ENCODE measurements at places on chromosomes 12 and 14.

GRCh38 chr14:96629082-96629481, 126.9 kb downstream of the PAPOLA start:
- DNase-seq, result no peak

DNA sequence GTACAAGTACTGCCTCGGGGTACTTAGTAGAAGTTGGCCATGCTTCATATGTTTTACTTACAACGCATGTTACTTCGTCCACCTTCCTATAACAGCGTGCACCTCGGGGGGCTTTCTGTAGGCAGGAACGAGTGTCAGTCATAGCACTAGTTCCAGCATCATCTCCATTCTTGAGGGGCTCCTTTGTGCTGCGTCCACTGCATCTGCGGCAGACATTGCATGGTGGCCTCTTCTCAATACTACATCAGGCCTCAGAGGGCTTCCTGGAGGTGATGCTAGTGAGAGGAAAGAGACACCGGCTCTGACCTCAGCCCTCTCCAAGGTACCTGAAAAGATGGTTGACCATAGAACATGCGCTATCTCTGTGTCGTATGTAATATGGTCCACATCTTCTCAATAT, 121.2 kb upstream of the RTL1 start:
- no peak for DNase-seq

DNA sequence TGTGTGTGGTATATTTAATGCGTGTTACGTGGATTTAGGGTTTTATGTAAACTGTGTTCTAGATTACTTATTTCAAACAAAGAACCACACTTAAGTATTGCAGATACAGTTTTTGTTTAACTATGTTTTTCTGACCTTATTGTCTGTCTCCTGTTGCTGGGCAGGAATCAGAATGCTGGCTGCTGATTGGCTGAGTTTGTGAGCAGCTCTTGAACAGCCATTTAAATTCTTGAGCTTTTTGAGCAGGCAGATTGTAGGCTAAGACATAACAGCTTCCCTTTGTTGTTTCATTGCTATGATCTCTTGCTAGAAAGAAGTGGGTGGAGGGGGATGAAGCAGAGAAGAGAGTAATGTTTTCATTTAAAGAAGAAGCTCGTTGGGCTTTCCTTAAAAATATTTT, 52.2 kb downstream of the ATF7IP start:
- DNase-seq, result peak; percentile 86

DNA sequence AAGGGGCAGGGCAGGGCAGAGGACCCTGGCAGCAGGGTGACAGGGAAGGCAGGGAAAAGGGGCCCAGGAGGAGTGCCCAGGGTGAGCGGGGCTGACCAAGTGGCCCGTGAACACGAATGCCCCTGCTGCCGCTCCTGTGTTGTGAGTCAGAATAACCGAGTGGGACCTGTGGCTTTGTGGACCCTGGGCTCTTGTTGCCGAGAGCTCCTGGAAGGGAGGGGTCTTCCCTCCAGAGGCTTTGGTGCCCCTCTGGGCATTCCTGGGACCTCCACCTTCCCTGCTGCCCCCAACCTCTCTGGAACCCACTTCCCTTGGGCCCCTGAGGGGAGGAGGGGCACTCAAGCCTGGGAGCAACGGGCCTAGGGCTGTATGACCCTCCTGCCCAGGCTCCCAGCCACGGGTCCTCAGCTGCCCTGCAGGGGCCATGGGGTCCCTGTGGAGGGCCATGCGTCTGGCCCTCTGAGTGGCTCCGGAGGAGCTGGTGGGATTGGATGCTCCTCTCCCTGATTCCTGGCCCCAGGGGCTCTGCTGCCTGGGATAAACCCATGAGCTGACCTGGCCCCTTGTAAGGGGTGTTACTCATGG, 319.4 kb downstream of the TMEM121 start:
- no peak for DNase-seq

GRCh38 chr14:36659822-36660735, 1.6 kb upstream of the PAX9 start:
- no peak for DNase-seq

DNA sequence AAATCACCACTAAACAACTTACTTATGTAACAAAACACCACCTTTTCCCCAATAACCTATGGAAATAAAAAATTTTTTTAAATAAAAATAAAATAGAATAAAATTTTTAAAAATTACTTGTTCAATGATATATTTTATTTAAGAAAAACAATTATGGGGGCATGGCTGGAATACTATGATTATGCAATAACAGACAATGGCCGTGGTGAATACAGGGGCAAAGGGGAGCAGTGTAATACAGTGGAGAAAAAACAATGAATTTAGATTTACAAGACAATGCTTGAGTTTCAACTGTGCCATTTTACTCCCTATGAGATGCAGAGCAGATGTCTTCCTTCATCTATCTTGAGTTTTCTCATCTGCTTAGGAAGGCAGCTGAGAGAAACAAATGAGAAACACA, 72.9 kb downstream of the BLTP3B start:
- DNase-seq, result no peak

DNA sequence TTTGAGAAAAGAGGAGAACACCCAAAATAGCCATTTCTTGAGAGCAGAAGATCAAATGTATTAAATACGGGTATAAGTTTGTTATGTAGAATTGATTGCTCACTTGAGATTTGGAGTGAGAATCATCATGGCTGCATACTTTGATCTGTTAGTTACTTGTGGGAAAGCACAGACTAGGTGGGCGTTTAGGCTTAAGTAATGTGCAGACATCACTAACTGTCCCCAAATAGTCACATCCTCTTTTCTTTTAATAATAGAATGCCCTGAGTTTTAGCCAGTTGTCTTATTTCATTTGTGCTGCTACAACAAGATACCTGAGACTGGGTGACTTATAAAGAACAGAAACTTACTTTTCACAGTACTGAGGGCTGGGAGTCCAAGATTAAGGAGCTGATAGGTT, 14.3 kb upstream of the GTF2A1 start:
- DNase-seq, result no peak

DNA sequence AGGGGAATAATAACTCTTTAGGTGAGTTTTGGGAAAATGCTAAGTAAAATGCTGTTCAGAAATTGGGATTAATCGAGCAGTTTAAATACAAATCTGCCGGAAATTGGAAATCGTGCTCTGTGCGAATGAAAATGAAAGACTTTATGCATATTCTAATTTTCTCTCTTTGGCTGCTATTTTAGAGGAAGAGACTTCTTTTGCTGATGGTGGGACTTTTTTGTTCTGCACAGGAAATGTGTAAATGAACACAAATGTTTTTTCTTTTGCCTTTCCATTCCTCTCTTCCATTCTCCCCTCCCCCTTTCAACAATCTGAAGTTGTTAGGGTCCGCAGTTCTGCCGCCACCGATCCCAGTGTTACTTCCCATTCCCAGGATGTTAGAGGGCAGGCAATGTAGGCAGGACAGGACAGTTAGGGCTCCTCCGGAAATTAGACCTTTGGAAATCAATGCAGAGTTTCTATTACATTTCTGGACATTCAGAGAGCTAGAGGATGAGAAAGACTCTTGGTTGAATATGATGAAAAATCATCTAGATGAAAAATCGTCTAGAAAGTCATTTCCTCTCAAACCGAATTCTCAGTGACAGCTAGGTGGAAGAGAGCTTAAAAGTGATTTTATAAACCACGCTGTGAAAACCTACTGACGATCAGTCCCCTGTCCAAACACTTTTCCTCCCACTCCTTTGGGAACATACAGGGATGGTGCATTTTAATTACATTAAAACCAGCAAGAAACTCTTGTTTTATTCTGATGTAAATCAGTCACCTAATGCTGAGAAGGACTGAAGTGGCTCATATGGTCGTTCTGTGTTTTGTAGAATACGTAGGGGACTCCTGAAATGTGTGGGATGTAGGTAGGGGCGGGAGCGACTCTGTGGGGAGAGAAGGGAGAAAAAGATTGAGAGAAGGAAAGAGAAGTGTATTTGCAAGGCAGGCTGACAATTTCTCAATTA, 17.8 kb downstream of the FOXG1 start:
- DNase-seq, result no peak

DNA sequence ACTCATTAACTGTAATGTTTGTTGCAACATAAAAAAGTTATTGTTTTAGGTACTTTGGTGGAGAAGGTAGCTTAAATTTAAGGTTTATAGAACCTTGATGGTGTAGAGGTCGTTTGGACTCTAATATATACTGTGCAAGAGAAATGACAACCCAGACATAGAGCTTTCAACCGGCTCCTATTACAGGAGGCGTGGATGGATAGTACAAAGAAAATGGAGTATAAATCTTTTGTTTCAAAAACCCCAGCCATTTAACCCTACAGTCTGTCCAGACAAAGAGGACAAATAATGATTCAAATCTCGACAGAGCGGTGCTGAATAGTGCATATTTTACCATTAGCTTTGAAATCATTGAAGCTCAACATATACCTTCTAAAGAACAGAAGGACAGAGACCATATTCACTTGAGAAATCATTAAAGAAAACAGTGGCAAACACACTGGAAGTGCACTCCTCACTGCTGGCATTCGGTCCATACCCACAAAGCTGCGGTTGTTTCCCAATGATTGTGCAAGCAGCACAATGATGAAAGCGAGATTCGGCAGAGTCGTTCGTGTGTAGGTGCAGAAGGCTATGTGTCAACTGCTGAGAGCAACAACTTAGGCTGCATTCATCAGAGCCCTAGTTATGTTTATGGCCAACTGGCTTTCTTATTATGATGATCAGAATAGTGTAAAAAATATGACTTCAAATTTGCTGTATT, 688.6 kb downstream of the NOVA1 start:
- no peak for DNase-seq

- no peak for DNase-seq
Measured at GRCh38 chr12:131093604-131093955, 139.9 kb downstream of the ADGRD1 start.

GRCh38 chr12:102962986-102963385, 5.5 kb downstream of the ASCL1 start:
- no peak for DNase-seq

GRCh38 chr12:14010989-14011388, 29.6 kb upstream of the GRIN2B start:
- DNase-seq, result no peak
